ENCODE measurements at places on chromosomes 7 and 10. TPM values are rescaled to one million over a fixed set of nuclear protein-coding genes. Genes with fewer than 3 reads are reported as not detected.

GRCh38 chr7:73966941-73967831, 60.8 kb upstream of the ELN start:
- H3K4me1 ChIP-seq = peaks cover 3% of the 10 kb centered on the region
- H3K27me3 ChIP-seq = no peaks in the 10 kb centered on the region
- H3K4me3 ChIP-seq = no peak overlapping the region
- DNase-seq = no peak
- no peaks in the 10 kb centered on the region for H3K36me3 ChIP-seq

DNA sequence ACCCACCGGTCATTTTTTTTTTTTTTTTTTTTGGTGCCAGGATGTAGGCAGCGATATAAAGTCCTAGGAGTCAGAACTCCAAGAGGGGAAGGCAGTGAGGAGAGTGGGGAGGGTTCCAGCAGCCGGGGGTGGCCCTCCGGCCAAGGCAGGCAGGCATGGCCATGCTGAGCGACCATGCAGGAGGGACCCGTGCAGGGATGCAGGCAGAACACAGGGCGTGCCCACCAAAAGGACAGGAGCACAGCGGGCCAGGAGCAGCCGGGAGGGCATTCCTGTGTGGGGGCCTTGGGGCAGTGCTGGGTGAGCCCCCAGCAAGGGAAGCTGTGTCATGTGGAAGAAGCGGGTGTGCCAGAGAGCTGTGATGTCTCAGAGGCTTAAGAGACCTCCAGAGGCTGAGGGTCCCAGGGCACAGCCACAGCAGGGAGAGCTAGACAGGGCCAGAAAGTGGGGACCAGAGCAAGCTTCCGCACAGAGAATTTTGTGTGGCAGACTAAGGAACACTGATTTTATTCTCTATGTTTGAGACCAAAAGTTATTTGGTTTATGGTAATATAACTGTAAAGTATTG, 5.7 kb downstream of the ZFAND2A start:
- no peak overlapping the region for H3K4me3 ChIP-seq
- no peak for DNase-seq
- no peaks in the 10 kb centered on the region for H3K27me3 ChIP-seq
- no peaks in the 10 kb centered on the region for H3K4me1 ChIP-seq

GRCh38 chr7:159078911-159079270, 65.8 kb downstream of the VIPR2 start:
- no peaks in the 10 kb centered on the region for H3K36me3 ChIP-seq
- H3K4me3 ChIP-seq = no peak overlapping the region
- no peak for DNase-seq

GRCh38 chr7:158613481-158613880, 25.9 kb upstream of the PTPRN2 start:
- H3K4me3 ChIP-seq = no peak overlapping the region
- H3K4me1 ChIP-seq = peaks cover 29% of the 10 kb centered on the region
- no peaks in the 10 kb centered on the region for H3K27me3 ChIP-seq
- H3K36me3 ChIP-seq = peaks cover 1% of the 10 kb centered on the region

GRCh38 chr10:132451506-132452215, 54.7 kb downstream of the PWWP2B start:
- no peak overlapping the region for H3K27ac ChIP-seq
- no peak overlapping the region for H3K4me3 ChIP-seq

- no peak overlapping the region for H3K27ac ChIP-seq
- peak; percentile 17 for DNase-seq
- H3K27me3 ChIP-seq = no peaks in the 10 kb centered on the region
- H3K4me3 ChIP-seq = no peak overlapping the region
- no peaks in the 10 kb centered on the region for H3K36me3 ChIP-seq
Measured at GRCh38 chr7:14332155-14332554, 342.7 kb upstream of the ETV1 start.

GRCh38 chr7:24725554-24726241, 31.6 kb downstream of the GSDME start:
- no peak for DNase-seq
- H3K36me3 ChIP-seq = no peaks in the 10 kb centered on the region
- peak overlapping the region; percentile 92 for H3K27ac ChIP-seq

DNA sequence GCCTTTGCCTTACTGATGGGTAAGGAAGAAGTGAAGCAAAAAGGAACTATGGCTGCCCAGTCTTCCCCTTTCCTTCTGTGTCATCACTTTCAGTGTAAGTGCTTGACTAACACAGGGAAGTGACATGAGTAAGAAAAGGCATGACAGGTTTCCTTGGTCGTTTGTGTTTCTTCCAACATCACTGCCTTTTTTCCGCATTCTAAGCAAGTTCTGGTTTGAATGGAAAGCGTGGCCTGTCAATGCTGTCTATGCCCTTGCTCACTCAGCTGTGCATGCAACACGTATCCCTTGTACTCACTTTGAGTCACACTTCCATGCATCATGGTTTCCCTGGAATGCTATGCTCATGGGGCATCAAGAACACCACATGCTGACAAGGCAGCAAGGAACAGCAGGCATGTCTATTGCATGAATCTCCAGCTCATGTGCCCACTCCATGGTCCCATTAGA, 111.8 kb downstream of the OAT start:
- H3K4me3 ChIP-seq = no peak overlapping the region
- no peaks in the 10 kb centered on the region for H3K27me3 ChIP-seq
- no peaks in the 10 kb centered on the region for H3K4me1 ChIP-seq
- no peaks in the 10 kb centered on the region for H3K36me3 ChIP-seq
- DNase-seq = no peak
- no peak overlapping the region for H3K27ac ChIP-seq

GRCh38 chr10:119166564-119166963, 1.1 kb upstream of the SFXN4 start:
- peaks cover 37% of the 10 kb centered on the region for H3K36me3 ChIP-seq
- H3K27ac ChIP-seq = no peak overlapping the region
- H3K4me1 ChIP-seq = peaks cover 13% of the 10 kb centered on the region
- peak; percentile 32 for DNase-seq
- H3K4me3 ChIP-seq = peak overlapping the region; percentile 90

GRCh38 chr7:30172451-30172850, 37.7 kb downstream of the MTURN start:
- no peak overlapping the region for H3K4me3 ChIP-seq
- H3K4me1 ChIP-seq = peaks cover 11% of the 10 kb centered on the region
- DNase-seq = no peak
- H3K27me3 ChIP-seq = 0 out of 2 replicates have a peak, but pooled peaks cover 9% of the 10 kb centered on the region

DNA sequence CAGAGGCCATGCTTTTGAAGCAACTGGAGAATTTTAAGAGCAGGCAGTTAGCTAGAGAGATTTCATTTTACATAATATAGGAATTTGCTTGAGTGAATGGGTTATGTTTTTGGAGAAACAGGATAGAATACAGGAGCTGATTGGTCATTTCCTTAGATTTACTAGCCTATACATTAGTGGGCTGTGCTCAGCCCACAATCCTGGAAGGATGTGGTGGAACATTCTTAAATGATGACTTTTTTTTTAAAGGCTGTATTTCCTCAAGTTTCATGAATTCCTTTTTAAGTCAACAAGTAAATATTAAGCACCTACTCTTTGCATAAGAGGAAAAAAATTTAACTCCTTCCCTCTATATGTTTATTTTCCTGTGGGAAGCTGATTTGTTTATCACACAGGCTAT, 314.4 kb upstream of the BMPER start:
- no peak overlapping the region for H3K4me3 ChIP-seq
- DNase-seq = no peak
- H3K36me3 ChIP-seq = no peaks in the 10 kb centered on the region
- H3K4me1 ChIP-seq = peaks cover 4% of the 10 kb centered on the region
- no peaks in the 10 kb centered on the region for H3K27me3 ChIP-seq

GRCh38 chr7:12722136-12722535, 34.7 kb downstream of the ARL4A start:
- no peak overlapping the region for H3K27ac ChIP-seq
- DNase-seq = no peak
- H3K4me3 ChIP-seq = no peak overlapping the region
- peaks cover 29% of the 10 kb centered on the region for H3K4me1 ChIP-seq
- no peaks in the 10 kb centered on the region for H3K36me3 ChIP-seq
- no peaks in the 10 kb centered on the region for H3K27me3 ChIP-seq

The ZNF804B gene
- not detected for total RNA-seq

The SYT15 gene
- not detected for total RNA-seq

The CRPPA gene
- 0.45 TPM for total RNA-seq

The ABCC2 gene
- total RNA-seq = 0.45 TPM

The AZGP1 gene
- total RNA-seq = 0.17 TPM

The ASZ1 gene
- not detected for total RNA-seq

The RGS10 gene
- 18.4 TPM for total RNA-seq

The CPA2 gene
- not detected for total RNA-seq

All from GM23338 (cell line).